ENCODE measurements at places on chromosomes 3 and 15.

DNA sequence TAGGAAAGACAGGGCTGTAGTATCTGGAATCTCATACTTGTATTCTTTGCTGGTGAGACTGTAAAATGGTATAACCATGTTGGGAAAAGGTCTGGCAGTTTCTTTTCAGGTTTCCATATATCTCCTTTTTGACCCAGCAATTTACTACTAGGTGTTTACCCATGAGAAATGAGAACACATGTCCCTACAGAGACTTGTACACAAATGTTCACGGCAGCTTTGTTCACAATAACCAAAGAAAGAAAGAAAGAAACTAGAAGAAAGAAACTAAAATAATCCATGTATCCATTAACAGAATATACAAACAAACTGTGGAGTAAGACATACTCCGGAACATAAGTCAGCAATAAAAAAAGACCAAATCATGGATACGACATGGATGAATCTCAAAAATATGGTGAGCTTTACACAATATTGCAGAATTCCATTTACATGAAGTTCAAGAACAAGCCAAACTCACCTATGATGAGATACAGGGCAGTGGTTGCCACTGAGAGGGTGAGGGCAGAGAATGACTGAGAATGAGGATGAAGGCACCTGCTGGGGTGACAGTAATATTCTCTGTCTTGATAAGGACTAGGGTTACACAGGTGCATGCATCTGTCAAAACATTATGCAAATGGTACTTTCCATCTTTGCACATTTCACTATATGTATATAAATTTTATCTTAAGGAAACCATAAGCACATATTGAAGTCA lies 2.7 kb downstream of the RFTN1 start:
- no peak for DNase-seq

DNA sequence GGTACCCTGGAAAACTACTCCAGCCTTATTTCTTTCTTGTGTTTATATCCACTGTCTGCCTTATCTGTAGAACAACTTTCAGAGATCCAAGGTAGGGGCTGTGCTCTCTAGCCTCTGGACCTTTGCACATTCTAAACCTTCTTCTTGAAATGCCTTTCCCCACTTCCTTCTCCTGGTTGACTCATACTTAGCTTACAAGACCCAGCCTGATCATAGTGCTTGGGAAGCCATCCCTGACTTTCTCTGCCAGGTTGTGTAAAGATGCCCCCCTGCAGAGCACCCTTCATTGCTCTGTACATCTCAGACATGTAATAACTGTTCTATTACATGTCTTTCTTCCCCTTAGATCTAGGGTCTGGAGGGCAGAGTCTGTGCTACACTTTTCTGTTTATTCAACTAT lies 50.1 kb downstream of the PPM1L start:
- no peak for DNase-seq

GRCh38 chr3:25910997-25911396 lies 121.1 kb downstream of the OXSM start:
- peak; percentile 12 for DNase-seq

- no peak for DNase-seq
Measured at GRCh38 chr15:69826819-69827175, 270.9 kb downstream of the TLE3 start.

GRCh38 chr3:43786102-43786501 lies 95.4 kb downstream of the ABHD5 start:
- no peak for DNase-seq

- no peak for DNase-seq
Measured at GRCh38 chr15:95758851-95759250, 571.6 kb upstream of the NR2F2 start.

GRCh38 chr3:143302638-143303171 lies 183.1 kb downstream of the CHST2 start:
- DNase-seq = peak; percentile 75

GRCh38 chr15:91710080-91710698 lies 143.3 kb upstream of the SLCO3A1 start:
- no peak for DNase-seq

GRCh38 chr15:61857169-61857829 lies 202.9 kb downstream of the VPS13C start:
- peak; percentile 43 for DNase-seq

- peak; percentile 39 for DNase-seq
Measured at GRCh38 chr15:92733934-92734521, 78.5 kb upstream of the FAM174B start.

GRCh38 chr3:173221010-173221409 lies 80.0 kb upstream of the SPATA16 start:
- DNase-seq = no peak

DNA sequence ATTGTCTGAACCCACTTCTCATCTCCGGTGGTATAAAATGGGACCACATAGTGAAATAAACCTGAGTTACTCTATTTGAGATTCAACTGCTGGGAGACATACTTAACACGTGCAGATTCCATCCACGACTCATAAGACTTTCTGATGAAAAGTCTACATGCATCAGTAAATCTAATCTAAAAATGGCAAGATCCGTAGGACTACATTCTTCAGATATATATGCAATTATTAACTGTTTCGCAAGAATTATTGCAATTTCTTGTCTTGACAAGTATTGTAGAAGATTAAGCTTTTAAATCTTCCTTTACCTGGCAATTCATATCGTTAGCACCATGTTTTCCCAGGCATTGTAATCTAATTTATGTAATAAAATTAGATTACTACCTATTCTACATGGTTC lies 718.7 kb upstream of the CBLB start:
- no peak for DNase-seq

GRCh38 chr3:195897081-195897852 lies 11.1 kb downstream of the TNK2 start:
- DNase-seq = peak; percentile 68

- DNase-seq = no peak
Measured at GRCh38 chr3:195709676-195710085, 11.1 kb upstream of the MUC20 start.

DNA sequence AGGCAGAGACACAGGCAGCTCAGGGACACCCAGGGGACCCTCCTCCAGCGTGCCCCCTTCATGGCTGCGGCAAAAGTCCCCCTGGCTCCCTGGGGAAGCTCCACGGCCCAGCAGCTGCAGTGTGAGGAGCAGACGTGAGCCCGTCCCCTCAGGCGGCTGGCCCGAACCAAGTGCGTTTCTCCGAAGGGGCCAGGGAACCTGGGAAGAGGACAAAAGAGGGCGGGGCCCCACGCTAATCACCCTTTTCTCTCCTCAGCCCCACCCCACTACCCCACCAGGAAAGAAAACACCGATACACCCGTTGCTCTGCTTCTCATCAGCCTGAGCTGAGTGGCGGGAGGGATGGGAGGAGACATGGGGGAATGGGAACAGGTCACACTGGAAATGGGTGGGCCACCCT lies at the start of gene MUC4:
TSS of gene MUC4 (minus strand) at position 174 of the 400 bp plus-strand sequence. CDS start at position 62, 112 bp downstream.
- no peak for DNase-seq

GRCh38 chr3:144746631-144747030 lies 775.0 kb downstream of the DIPK2A start:
- DNase-seq = peak; percentile 43

DNA sequence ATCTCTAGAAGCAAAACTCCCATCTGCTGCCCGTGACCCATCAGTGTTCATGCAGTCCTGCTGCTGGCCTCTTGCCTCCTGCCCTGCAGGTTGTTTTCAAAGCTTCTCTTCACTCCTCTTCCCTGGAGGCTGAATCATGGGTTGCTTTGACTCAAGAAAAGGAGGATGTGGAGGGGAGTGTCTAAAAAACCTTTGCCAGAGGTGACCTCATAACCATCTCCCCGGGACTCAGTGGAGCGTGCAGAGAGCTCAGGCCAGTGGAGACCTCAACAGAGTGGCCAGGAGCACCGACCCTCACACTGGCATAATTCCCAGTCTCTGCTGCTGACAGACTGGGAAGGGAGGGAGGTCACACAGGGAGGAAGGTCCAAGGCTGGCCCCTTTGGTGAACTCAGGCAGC lies 60.9 kb upstream of the ITGA11 start:
- DNase-seq = peak; percentile 60

GRCh38 chr15:68334661-68335124 lies 57.1 kb downstream of the FEM1B start:
- DNase-seq = peak; percentile 40

DNA sequence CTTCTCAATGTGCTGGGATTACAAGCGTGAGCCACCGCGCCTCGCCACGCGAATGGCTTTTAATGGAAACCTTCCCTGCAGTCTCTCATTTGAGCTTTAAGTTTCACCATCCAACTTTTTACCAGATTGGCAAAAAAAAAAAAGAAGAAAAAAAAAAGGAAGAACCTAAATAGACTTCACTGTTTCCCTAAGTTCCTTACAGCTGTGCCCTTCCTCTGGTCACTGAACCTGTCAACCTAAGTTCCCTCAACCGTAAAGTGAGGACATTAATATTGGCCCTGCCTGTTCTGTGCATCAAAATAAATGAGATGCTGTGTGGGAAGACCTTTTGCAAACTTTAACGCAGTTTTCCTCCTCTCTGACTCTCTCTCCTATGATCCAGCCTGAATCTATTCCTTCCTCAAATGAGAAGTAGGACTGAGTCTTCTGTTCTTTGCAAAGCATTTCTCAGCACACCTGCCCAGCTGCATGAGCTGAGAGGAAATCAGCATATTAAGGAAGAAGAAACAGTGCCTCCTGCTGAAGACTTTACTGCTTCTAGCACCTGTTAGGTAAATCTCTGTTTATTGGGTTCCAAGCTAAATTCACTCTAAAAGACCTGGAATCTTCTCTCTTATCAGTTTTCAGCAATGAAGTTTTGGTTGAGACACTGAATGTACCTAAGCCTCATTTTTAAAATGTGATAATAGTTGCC lies 99.6 kb upstream of the ETV5 start:
- no peak for DNase-seq

DNA sequence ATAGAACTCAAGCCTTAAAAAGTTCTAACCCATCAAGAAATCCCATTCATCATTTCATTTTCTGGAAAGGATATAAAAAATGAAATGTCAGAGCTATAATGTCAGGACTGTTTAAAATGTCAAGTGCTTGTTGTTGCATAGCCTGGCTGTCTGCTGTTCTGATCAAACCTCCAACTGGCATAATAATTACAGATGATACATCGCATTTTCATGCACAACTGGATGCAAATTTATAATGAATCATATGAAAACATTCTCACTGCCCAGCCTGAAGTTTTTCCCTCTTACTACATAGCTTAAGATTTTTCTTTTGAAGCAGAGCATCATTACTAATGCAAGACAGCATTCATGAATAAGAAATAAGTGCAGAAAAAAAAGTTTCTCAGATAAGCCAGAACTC lies 46.5 kb downstream of the GUCA1C start:
- DNase-seq = no peak

DNA sequence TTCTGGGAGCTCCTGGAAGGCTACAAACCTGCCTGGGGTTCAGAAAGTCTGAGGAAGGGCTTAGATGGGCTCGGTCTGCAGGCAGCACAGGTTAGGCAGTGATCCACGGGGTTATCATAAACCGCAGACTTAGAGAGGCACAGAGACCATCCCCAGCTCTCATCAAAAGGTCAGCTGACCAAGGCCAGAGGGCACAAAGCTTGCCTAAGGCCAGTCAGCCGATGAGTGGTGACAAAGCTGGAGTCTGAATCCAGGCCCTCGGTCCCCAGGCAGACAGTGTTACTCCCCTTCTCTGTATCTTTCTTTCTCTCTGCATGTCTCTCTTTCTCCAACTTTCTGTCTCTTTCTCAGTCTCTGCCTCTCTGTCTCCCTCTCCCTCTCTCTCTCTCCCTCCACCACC lies 56.5 kb downstream of the ADCY5 start:
- no peak for DNase-seq

- no peak for DNase-seq
Measured at GRCh38 chr15:71198846-71199245, 83.6 kb downstream of the THSD4 start.

DNA sequence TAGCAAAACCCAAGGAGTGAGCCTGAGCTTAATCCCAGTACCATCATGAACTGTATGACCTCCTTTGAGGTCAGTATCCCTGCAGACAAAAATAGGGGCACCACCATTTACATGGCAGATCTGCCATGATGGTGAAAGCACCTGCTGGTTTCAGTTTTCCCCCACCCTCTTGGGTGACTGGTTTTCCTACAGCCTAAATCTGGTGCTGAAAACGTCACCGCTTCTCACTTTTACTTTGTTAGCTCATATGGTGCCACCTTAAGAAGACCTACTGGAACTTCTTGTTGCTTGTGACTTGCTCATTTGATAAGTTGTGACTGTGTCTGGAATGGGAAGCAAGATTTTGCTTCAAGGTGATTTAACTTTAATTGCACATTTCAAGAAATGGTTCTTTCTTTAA lies 5.1 kb downstream of the PPP1R2 start:
- DNase-seq = no peak

DNA sequence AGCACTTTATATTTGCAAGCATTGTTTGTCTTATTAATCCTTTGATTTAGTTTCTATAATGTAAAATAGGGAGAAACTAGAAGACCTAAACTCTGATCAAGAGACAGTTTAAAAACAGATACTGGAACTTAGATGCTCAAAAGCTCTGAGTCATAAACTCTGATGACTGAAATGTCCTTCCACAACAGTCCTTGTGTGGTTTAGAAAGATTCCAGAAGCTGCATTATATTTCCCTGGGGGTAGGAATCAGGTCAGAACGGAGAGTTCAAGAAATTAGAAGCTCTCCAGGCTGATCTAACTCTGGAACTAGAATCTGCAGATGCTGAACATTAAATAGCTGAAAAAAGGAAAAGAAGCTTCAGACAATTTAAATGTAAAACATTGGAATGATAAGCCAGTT lies 18.3 kb upstream of the ONECUT1 start:
- DNase-seq = no peak

GRCh38 chr15:101499863-101500713 lies 10.6 kb upstream of the PCSK6 start:
- DNase-seq = no peak

DNA sequence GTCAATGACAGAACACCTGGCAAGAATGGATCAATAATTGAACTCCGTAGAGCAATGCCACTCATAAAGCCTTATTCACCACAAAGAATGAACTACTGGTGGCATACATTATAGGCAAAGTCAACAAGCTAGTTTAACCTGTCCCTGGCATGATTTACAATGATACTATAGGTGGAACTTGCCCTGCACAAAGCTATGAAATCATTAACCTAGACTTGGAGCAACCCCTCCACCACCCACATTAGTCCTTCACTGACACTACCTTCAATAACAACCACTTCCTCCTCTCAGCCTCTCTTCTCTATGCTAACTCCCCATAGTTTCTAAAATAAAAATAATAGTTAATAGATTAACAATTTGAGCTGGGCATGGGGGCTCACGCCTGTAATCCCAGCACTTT lies 54.4 kb downstream of the ACAP2 start:
- DNase-seq = no peak

DNA sequence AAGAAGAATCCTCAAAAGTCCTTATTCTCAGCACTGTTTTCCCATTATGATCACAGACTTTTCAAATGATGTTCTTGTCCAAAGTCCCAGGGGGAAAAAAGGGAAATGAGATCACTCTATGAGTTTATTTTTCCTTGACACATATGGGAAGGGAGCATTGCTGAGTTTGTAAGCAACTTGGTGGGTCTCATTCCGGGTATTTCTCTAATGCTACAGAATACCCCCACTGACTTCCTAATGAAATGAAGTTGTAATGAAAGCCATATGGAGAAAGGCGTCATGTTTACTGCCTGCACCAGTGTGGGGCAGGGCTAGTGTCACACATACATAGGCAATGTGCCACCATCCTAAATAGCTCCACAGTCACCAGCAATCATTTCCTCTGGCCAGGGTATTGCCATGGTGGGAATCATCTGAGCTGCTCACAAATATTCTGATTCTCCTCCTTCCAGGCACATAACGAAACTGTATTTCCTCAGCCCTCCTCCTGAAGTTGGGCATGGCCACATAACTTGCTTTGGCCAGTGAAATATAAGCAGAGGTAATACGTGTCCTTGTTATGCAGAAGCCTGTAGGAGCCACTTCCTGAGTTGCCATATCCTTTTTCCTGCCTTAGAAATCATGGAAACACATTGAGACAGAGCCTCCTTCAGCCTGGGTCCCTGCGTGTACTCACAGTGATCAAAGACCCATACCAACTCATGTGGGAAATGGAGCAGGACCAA lies 41.0 kb upstream of the C15orf61 start:
- DNase-seq = peak; percentile 7
